ENCODE measurements at places on chromosomes 1 and 21.

GRCh38 chr1:206570529-206570928, 41.7 kb downstream of the EIF2D start:
- no peak for DNase-seq

DNA sequence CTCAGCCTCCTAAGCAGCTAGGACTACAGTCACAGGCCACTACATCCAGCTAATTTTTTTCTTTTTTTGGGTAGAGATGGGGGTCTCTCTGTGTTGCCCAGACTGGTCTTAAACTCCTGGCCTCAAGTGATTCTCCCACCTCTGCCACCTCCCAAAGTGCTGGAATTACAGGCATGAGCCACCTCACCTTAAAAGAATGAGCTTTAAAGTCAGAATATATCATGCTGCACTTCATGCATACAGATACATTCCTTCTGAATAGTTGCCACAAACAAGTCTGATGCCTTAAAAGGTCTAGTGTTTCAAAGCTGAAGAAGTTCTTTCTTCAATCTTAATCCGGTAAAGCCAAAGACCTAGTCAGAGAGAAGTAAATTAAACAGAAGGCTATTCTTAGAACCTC, 23.8 kb upstream of the CPLANE2 start:
- DNase-seq, result no peak

GRCh38 chr1:118290571-118290970, 105.5 kb upstream of the SPAG17 start:
- DNase-seq, result no peak

DNA sequence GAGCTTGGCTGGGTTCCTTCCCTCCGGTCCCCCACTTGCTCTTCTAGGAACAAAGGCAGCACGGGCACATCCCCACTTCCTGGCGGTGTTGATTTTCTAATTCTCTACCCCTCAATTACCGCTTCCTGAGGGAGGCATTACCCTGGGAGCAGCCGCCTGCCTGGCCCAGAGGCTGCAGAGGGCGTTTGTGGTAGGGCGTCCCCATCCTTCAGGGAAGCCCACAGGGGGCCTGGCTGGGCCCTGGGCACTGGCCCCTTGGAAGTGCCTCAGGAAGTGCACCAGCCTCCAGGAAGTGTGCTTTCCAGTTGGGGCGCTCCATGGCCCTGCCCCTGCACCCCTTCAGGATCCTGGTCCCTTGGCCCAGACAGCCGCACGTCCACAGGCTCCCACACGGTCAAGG, 42.1 kb upstream of the CASZ1 start:
- no peak for DNase-seq

DNA sequence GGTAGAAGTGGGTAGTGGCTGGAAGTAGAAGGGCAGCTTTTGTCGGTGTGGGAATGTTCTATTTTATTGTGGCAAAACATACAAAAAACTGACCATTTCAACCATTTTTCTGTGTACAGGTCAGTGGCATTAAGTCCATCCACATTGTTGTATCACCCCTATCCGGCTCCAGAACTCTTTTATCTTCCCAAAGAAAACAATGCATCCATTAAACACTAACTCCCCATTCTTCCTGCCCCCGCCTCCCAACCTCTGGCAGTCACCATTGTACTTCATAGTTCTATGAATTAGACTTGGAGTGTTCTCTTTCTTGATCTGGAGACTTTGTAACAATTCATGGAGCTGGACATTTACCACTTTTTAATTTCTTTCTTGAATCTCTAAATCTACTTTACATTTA, 55.7 kb downstream of the DEGS1 start:
- DNase-seq, result no peak

DNA sequence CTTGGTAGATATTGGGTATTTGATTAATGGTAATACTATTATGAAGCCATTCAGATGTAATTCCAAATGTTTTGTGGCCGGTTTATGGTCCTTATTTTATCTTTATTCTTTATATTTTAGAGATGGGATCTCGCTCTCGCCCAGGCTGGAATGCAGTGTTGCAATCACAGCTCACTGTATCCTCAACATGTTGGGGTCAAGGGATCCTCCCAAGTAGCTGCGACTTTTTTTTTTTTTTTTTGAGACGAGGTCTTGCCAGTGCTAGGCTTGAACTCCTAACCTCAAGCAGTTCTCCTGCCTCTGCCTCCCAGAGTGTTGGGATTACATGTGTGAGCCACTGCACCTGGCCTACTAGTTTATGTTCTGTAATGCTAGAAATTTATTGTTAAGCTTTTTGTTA, 4.7 kb downstream of the DDI2 start:
- DNase-seq, result no peak

DNA sequence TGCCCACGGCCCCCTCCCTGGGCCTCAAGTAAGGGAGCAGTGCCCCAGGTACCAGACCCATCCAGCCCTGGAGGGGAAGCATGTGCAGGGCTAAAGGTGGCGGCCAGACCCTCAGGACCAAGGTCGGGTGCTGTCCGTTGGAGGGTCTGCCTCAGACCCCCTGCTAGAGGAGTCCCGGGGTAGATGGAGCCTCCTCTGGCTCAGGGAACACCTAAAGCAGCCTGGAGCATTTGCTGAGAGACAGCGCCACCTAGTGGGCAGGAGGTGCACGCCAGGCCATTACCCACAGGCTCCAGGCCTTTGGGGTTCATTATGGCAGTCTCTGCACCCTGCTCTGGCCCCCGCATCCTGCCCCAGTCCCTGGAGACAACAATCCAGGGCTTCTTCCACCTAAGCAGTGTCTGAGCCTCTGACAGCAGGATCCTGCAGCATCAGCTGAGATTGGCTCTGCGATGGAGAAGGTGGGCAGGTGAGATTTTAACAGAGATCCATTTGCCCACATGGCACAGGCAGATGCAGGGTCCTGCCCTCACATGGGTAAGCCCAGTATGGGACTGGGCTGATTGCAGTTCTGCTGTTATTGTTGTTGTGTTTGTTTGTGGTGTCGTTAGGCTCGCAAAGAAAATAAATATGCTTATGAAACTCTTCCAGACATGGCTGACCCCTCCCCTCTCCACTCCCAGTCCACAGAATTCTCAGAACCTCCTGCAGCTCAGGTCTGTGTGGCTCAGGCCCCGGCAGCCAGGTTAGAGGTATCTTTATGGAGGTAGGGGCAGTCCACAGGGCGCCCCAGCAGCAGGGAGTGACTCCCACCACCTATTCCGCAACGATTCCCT, 42.4 kb downstream of the CTNNBIP1 start:
- DNase-seq, result peak; percentile 41

DNA sequence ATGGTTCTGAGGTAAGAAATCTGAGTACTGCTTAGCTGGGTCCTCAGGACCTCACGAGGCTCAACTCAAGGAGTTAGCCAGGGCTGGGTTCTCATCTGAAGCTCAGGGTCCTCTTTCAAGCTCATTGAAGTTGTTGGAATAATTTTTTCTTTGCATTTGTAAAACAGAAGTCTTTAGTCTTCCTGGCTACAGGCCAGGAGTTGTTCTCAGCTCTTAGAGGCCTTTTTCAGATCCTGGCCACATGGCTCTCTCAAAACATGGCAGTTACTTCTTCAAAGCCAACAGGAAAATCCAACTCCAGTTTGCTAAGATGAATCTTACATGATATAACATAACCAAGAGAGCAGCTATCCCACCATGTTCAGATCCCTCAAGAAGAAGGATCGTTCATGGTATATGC, 92.3 kb upstream of the CHODL start:
- DNase-seq, result no peak

GRCh38 chr1:214389734-214390133, 108.8 kb downstream of the SMYD2 start:
- no peak for DNase-seq

DNA sequence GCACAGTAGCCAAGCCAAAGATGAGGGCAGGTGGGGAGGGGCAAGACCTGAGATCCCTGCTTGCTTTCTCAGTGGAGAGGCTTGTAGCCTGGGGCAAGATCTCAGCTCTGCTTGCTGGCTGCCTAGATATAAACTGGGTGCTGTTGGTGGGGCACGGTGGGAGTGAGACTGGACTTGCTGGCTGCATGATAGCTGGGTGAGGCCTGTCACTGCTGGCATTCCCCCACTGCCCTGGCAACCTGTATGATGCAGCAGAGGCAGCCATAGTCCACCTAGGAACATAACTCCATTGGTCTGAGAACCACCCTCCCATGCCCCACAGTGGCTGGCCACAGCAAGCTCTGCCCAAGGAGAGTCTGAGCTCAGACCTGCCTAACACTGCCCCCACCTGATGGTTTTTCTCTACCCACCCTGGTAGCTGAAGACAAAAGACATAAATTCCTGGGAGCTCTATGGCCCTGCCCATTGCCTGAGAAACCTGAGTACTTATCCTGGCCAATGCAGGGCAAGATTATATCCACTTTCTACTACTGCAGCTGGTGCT, 261.9 kb upstream of the DEPDC1 start:
- no peak for DNase-seq

DNA sequence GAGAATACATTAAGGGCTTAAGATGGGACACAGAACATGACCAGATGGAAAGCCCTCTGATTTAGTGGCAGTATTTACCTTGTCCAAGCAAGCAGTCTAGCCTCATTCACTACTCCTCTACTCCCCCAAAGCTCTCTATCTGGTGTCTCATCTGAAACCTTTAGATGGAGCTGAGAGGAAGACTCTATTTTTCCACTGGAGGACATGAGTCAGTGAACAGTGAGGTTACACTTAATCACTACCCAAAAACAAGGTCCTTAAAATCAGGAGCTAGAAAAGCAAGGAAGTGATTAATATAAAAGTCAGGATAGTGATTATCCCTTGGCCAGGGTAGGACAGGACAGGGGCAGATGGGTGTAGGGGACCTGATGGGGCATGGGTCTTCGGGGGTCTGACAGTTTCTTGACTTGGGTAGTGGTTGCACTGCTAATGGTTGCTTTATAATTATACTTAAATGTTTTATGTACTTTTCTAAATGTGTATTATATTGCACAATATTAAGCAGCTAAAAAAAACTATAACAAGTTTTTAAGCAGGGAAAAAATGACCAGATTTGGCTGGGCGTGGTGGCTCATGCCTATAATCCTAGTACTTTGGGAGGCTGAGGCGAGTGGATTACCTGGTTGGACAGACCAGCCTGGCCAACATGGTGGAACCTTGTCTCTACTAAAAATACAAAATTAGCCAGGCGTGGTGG, 3.0 kb downstream of the PTPN22 start:
- DNase-seq, result no peak

- DNase-seq, result no peak
Observed at GRCh38 chr1:169212088-169212487, 105.6 kb downstream of the ATP1B1 start.

GRCh38 chr1:12448746-12449177, 169.2 kb downstream of the DHRS3 start:
- DNase-seq, result no peak

DNA sequence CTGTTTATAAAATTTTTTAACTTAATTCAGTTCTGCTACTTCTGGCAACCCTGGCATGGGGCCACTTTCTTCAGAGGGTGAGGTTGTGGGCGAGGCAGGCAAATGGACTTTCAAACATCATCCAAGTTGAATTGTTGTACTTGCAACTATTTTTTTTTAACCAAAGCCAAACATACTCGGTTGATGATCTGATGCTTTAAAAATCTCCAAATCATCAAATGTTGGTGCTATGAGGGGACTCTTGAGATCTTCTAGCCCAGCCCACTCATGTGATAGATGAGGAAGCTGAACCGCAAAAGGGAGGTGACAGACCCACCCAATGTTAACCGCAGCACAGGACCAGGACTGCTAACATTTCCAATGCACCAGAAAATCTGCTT, 6.7 kb downstream of the SLC1A7 start:
- no peak for DNase-seq

GRCh38 chr1:3174487-3175247, 105.7 kb downstream of the PRDM16 start:
- no peak for DNase-seq

DNA sequence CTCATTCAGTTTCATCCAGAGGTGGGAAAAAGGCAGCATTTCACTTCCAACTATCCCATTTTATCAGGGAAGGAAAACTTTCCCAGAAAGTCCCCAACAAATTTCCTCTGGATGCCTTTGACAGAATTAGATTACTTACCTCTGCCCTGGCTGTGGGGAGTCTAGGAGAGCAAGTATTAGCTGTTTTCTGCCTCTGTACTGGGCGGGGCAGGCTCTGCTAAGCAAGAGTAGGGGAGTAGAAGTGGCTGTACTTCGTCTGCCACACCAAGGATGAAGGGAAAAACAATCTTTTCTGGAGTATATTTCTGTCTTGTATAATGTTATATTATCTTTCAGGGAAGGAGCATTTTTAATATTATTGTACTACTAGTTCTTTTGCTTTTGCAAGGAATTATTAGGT, 78.5 kb downstream of the FNBP1L start:
- no peak for DNase-seq

DNA sequence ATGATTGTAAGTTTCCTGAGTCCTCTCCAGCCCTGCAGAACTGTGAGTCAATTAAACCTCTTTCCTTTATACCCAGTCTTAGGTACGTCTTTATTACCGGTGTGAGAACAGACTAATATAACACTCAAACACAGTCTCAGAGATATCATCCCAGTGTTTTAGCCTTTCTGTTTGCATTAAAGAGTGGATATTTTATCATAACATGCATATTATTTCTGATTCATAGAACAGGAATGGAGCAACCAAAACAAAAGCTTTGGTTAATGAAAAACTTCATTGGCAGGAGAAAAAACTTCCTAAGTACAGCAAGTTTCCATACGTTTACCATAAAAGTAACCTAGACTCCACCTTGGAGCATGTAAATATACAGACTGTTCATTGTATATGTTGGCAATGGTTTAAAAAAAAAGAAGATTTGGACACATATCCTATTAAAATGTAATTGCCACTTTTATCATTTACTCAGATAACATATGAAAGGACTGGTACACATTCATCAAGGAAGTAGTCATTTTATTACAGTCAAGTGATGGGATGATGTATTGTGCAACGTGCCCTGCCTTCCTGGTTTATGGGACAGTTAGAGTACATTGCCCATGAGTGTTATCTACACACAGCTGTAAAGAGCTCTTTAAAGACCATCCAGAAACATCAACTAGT, 144.8 kb downstream of the ETS2 start:
- DNase-seq, result peak; percentile 70

GRCh38 chr21:24204641-24205040, 1402.6 kb downstream of the MRPL39 start:
- no peak for DNase-seq

DNA sequence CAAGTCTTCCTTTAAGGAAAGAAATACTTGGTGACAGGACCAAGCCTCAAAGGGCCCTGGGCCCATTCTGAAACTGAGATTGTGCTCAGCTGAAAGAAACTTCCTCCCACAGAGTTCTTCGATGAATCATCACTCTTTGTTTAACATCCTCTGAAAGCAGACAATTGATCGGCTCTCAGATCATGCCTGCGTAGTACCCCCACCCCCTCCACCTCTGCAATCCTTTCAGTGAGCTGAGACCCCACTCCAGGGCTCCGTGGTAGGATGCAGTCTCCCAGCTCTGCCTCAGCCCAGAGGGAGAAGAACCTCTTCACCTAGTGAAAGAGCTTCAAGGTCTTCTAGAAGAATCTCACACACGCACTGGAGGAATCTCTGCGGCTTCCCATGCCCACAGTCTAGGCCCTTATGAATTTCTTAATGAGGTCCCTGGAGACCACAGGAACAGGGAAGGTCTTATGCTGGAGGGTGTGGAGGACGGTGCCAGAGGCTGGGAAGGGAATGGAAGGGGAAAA, 104.9 kb upstream of the SOD1 start:
- no peak for DNase-seq
